ENCODE measurements at places on chromosomes 5 and 9. TPM values are rescaled to one million over a fixed set of nuclear protein-coding genes. Genes with fewer than 3 reads are reported as not detected.
A peak's percentile ranks its signal among the peaks of the same experiment; 100 is the strongest.

SLC6A18 gene
- total RNA-seq: not detected

HCN1 gene
- total RNA-seq: 17.4 TPM

PCDHGC5 gene
- 3.6 TPM for total RNA-seq

PPP2R2B gene
- 9.4 TPM for total RNA-seq

ZNF454 gene
- 4.4 TPM for total RNA-seq

WWC1 gene
- 1.1 TPM for total RNA-seq

IRX2 gene
- total RNA-seq: not detected

- no peaks in the 10 kb centered on the region for H3K27me3 ChIP-seq
- H3K4me3 ChIP-seq: no peak overlapping the region
- no peaks in the 10 kb centered on the region for H3K36me3 ChIP-seq
- no peak for DNase-seq
- no peak overlapping the region for H3K27ac ChIP-seq
- no peaks in the 10 kb centered on the region for H3K4me1 ChIP-seq
Measured at GRCh38 chr9:96149533-96150280, 152.3 kb downstream of the HSD17B3 start.

DNA sequence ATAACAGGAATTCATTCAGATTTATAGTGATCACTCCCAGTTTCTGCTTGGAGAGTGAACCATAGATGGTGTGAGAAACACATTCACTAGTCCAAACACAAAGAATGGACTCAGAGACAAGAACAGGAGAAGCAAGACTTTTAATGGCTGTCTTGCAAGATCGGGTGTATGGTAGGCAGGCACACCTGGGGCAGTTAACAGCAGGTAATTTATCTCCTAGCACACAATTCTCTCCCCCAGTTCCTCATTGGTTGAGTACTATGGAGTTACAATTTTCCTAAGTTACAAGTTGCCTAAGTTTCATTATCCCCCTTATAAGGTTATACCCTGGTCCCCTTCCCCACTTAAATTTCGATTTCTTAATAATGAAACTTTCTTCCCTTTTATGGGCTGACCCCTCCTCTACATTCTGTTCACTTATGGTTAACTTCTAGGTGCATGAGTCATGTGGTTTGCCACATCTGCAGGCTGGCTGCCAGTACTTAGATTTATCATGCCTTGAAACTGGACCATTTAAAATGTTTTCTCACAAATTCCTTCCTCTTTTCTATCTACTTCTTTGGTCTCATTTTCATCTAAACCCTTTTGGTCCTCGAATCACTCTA lies 623.3 kb downstream of the HINT1 start:
- no peaks in the 10 kb centered on the region for H3K36me3 ChIP-seq
- H3K4me1 ChIP-seq: no peaks in the 10 kb centered on the region
- H3K4me3 ChIP-seq: no peak overlapping the region
- H3K27me3 ChIP-seq: no peaks in the 10 kb centered on the region
- no peak for DNase-seq

DNA sequence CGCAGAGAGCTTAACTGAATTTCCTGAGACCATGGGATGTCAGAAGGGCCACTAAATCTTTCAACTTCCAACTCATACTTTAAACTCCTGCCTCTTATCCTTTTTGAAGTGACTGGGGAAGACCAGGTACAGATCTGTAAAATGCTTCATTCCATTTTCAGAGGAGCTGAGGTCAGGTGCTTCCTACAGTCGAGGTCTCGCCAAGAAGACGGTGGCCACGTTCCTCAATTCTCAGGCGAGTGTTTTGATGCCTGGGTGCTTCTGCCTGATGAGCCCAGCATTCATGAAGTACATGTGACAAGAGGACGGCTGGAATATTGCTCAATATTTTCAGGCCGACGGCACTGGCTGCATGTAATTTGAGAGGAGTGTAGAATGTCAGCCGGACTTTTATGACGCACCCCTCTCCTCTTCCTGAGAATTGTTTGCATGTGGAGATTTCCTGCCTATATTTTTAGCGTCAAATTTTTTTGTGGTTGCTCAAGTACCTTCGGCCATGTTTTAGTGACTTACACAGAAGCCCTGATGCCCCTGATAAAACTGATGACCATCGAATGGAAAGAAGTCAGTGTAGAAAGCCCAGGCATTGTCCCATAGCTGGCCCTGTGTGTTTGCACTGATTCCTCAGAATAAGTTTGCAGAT lies 38.8 kb upstream of the GLRX start:
- peak overlapping the region; percentile 55 for H3K27ac ChIP-seq
- DNase-seq: peak; percentile 83
- peaks cover 49% of the 10 kb centered on the region for H3K4me1 ChIP-seq
- H3K4me3 ChIP-seq: no peak overlapping the region

DNA sequence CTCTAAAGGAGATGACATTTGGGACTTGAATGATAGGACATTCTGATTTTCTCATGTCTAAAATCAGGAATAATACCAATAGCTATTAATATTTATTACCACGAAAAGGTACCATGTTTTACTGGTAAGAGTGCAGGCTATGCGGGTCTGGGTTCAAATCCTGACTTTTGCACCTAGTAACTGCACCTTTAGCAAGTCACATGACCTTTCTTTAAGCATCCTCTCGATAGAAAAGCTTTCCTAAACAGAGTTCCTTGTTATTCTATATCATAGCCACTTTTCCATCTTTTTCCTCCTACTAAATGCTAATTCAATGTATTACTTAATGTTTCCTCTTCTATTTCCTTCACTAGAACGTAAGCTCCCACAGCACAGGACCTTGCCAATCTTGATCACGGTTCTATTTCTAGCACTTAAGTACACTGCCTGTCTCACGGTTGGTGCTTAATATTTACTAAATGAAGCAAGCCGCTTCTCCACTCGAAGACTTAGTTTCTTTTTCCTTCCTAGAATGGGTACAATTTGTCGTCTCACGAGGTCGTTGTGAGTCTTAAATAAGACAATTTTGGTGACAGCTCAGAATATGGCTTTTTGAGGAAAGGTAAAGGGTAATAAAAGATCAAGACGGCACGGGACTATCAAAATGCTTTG lies 816 bp downstream of the RBM18 start:
- peaks cover 15% of the 10 kb centered on the region for H3K4me1 ChIP-seq
- H3K4me3 ChIP-seq: peak overlapping the region; percentile 81
- no peaks in the 10 kb centered on the region for H3K27me3 ChIP-seq
- H3K36me3 ChIP-seq: peaks cover 26% of the 10 kb centered on the region
- DNase-seq: no peak
- H3K27ac ChIP-seq: peak overlapping the region; percentile 94

DNA sequence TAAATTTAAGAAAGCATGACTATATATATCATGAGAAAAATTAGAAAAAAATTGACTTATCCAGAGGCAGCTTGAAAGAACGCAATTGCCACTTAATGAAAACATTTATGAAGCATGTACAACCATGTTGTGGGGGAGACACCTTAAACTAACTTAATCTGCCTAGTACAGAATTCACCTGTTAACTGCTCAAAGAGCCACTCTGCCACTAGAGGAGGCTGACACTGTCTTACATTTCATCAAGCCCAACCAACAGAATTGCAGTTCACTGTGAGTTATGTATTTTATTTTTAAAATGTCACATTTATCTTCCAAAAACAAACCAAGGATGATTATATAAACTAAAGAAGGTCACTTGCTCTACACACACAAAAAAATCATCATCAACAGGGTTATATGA lies 252.9 kb downstream of the MLLT3 start:
- no peak overlapping the region for H3K4me3 ChIP-seq
- no peaks in the 10 kb centered on the region for H3K36me3 ChIP-seq
- no peaks in the 10 kb centered on the region for H3K4me1 ChIP-seq
- no peak for DNase-seq

GRCh38 chr9:90301277-90301653 lies 341.4 kb downstream of the DIRAS2 start:
- no peaks in the 10 kb centered on the region for H3K4me1 ChIP-seq
- H3K4me3 ChIP-seq: no peak overlapping the region
- H3K27me3 ChIP-seq: no peaks in the 10 kb centered on the region
- DNase-seq: no peak

- H3K27me3 ChIP-seq: no peaks in the 10 kb centered on the region
- DNase-seq: no peak
- H3K27ac ChIP-seq: no peak overlapping the region
- H3K36me3 ChIP-seq: no peaks in the 10 kb centered on the region
- H3K4me1 ChIP-seq: no peaks in the 10 kb centered on the region
- H3K4me3 ChIP-seq: no peak overlapping the region
Measured at GRCh38 chr9:7777771-7778170, 21.8 kb downstream of the DMAC1 start.

DNA sequence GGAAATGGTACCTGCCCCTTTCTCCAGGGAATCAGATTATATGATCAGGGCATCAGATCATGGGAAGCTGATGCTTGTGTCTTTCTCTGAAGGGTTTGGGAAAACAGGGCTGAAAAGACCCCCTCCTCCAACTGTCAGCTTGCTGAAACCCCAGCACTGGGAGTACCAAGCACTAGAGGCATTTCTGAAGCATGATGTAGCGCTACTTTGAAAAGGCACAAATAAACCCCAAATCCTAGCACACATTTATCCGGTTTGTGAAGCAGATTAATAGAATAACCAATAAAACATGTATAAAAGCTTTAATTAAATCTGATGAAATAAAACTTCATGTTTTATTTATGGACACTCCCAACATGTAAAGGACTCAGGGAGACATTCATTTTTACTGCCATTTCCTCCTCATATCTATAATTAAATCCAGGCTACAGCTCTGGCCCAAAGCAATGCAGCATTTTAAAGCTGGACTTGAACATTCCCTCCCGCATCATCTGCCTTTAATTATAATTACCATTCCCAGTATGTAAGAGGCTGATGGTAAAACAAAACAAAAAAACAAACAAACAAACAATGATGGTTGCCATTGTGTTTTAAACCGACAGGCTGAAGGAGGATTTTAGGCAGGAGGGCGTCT lies 298.2 kb upstream of the RFX3 start:
- H3K4me1 ChIP-seq: no peaks in the 10 kb centered on the region
- no peaks in the 10 kb centered on the region for H3K27me3 ChIP-seq
- H3K4me3 ChIP-seq: no peak overlapping the region
- DNase-seq: no peak

DNA sequence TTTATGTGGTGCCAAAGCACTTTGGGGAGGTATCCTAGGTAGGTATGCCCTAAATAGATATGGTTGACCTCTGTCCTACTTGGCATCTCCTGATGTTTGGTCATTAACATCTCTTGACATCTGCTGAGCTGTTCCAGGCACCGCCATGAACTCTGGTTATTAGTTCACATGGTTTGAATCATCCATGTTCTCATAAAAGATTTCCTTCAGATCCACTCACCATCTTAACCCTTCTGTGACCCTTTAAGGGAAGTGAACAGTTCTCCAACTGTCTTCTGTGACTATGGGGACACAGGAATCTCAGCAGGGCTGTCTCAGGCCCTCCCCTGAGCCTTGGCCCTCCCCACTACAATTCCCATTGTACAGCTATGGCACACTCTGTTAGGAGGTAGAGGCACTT lies 167.7 kb downstream of the CDH6 start:
- no peak for DNase-seq
- no peaks in the 10 kb centered on the region for H3K4me1 ChIP-seq
- no peaks in the 10 kb centered on the region for H3K36me3 ChIP-seq
- H3K27ac ChIP-seq: no peak overlapping the region

- H3K27ac ChIP-seq: peak overlapping the region; percentile 88
- DNase-seq: peak; percentile 91
- H3K4me3 ChIP-seq: peak overlapping the region; percentile 85
Measured at GRCh38 chr9:91422758-91423711, 597 bp downstream of the NFIL3 start.

DNA sequence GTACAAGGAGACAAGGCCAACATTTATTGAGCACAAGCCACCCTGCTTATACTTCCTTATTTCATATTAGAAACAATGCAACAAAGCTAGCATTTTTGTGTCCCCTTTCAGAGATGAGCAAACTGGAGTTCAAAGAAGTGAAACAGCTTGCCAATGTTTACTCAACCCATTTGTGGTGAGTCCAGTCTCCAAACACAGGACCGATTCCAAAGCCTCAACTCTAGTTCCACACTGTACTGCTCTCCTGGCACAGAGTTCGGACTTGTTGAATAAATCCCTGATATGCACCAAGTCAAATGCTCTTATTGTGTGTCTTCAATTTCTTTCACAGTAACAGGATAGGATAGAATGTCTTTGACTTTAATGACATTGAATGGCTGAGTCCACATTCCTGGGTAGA lies 604.8 kb upstream of the BRINP1 start:
- H3K4me1 ChIP-seq: peaks cover 4% of the 10 kb centered on the region
- H3K36me3 ChIP-seq: no peaks in the 10 kb centered on the region
- no peak overlapping the region for H3K27ac ChIP-seq
- no peak overlapping the region for H3K4me3 ChIP-seq
- no peak for DNase-seq

DNA sequence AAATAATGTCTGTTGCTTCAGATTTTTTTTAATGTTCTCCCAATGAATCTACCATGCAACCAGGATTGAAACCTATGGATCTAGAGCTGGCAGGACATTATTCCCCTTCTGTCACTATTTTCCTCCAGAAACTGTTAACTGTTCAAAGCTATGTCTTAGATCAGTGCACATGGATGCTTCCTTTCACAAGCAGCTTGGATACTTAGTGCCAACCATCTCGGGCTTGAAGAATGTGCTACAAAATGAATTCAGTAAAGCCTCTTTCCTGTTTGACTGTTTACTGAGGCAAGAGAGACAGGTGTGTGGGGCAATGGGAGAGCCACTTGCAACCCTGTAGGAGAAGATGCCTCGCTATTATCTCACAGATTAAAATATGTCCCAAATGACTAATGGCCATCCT lies 774.8 kb downstream of the KCTD16 start:
- H3K36me3 ChIP-seq: no peaks in the 10 kb centered on the region
- H3K27me3 ChIP-seq: no peaks in the 10 kb centered on the region
- H3K4me3 ChIP-seq: no peak overlapping the region
- H3K4me1 ChIP-seq: no peaks in the 10 kb centered on the region
- DNase-seq: no peak

DNA sequence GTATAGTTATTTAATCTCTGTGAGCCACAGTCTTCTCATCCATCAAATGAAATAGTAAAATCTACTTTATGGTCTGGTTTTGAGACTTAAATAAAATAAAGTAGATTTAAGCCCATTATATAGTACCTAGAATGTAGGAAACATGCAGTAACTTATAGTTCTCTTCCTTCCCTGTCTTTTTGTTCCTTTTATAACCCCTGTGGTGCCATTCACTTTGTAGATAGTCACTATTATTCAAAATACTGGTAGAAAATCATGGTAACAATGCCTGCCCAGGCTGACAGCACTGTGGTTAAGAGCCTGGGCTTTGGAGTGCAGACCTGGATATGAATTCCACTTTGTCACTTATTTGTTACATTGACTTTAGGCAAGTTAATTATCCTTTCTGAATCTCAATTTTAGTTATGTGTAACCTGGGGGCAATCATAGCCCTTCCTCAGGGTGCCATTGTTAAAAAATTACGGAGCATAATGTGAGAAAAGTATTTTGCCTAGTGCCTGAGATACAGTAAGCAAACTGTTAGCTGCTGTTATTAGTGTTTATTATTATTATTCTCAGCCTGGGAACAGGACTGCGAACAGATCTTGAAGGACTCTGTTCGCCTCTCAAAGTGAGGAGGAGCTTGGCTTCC lies 100.4 kb downstream of the RALGPS1 start:
- H3K4me3 ChIP-seq: no peak overlapping the region
- no peak for DNase-seq
- no peaks in the 10 kb centered on the region for H3K4me1 ChIP-seq
- H3K27ac ChIP-seq: no peak overlapping the region

GRCh38 chr5:159453209-159453608 lies 122.9 kb upstream of the IL12B start:
- no peak for DNase-seq
- no peak overlapping the region for H3K27ac ChIP-seq
- no peaks in the 10 kb centered on the region for H3K27me3 ChIP-seq
- H3K4me1 ChIP-seq: no peaks in the 10 kb centered on the region
- H3K4me3 ChIP-seq: no peak overlapping the region
- no peaks in the 10 kb centered on the region for H3K36me3 ChIP-seq

Measured in tibial nerve (tissue), 4 donors.